Small intestine (tissue), 16 donors: ENCODE measurements at places on chromosomes 16 and 17.

DNA sequence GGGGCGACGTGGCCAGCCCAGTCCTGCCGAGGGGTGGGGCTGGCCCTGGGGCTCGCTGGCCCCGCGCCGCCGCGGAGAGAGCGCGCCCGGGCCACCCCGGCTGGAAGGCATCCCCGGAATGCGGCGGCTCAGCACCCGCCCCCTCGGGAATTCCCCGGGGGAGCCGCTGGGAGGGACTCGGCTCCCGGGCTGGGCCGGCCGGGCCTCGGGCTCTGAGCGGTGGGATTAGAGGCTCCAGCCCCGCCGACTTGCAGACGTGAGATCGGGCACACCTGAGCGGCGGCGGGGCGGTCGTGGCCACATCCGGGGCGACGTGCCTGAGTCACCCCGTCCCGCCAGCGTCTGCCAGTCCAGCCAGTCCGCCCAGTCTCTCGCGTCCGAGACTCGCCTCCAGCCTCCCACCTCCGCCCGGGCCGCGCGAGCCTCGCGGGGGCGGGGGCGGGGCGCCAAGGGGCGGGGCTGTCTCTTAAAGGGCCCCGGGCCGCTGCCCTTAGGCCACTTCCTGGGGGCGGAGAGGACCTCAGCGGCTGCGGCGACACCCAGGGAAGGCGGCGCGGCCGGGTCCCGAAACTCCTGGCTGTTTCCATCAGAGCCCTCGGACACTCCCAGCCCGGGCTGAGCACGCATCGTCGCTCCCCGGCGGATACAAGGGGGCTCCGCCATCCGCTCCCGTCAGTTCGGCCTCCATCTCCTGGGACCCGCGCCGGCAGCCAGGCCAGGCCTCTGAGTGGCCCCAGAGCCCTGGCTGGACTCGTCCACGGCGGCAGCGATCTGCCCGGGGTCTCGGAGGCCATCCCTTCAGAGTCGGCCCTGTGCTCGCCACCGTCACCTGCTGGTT, at the start of gene KCTD11:
Gene KCTD11, plus strand, starts transcription at position 498 of the 838 bp plus-strand sequence.
- DNase-seq: peak; percentile 90

GRCh38 chr16:57613514-57613913, 14.9 kb upstream of the ADGRG1 start:
- no peak for DNase-seq

DNA sequence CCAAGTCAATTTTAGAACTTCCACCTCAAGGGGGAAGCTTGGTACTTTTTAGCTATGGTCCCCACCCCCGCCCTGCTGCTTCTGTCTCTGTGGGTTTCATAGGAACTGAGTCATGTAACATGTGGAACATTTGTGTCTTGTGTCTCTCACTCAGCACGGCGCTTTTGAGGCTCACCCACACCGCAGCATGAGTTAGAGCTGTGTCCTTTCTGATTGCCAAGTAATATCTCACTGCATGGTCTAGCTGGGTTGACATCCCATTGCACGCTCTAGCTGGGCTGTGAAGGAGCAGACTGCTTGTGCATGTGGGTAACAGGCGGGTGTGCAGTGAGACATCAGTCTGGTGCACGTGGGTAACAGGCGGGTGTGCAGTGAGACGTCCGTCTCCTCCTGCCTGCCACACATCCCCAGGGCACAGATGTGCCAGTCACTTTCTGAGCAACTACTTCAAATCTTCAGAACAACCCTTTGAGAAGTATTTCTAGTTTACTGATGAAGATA, 26.4 kb upstream of the SLC7A5 start:
- DNase-seq: peak; percentile 57

DNA sequence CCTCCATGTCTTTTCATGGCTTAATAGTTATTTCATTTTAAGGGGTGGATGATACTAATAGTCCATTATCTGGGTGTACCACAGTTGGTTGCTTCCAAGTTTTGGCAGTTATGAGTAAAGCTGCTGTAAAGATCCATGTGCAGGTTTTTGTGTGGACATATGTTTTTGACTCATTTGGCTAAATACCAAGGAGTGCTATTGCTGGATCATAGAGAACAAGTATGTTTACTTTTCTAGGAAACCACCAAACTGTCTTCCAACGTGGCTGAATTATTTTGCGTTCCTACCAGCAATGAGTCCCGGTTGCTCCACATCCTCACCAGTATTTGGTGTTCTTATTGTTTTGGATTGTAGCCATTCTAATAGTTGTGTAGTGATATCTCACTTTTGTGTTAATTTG, 181.9 kb downstream of the SPECC1 start:
- DNase-seq: no peak

DNA sequence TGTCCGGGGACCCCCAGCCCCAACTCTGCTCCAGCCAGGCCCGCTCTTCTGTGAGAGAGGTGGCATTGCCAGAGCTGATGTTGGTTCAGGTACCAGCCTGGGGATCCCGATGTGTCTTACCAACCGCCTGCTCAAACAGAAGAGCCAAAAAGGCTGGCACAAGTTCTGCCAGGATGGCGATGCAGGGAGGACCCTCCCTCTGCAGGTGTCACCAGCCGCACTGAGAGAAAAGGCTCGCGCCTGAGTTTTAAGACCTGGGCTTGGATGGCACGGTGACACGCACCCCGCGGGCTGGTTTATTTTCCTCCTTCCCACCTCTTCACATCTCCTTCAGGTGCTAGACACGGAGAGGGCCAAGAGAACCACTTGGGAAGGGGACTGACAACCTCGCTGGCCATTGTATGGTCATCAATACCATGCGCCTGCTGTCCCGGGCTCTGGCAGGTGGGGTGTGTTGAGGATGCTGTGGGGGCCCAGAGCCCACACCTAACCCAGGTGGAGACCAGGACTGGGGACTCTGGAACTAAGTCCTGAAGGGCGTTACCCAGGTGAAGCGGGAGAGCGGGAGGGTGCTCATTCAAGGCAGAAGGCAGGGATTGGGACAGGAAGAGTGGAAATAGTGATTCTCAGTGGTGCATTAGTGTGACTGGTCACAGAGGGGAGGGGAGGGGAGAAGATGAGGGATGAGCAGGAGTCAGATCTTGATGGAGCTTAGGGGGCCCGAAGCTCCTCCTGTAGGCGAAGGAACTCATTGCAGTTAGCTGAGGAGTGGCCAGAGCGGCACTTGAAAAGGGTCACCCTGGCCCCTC, 16.3 kb downstream of the FOXJ1 start:
- DNase-seq: no peak

DNA sequence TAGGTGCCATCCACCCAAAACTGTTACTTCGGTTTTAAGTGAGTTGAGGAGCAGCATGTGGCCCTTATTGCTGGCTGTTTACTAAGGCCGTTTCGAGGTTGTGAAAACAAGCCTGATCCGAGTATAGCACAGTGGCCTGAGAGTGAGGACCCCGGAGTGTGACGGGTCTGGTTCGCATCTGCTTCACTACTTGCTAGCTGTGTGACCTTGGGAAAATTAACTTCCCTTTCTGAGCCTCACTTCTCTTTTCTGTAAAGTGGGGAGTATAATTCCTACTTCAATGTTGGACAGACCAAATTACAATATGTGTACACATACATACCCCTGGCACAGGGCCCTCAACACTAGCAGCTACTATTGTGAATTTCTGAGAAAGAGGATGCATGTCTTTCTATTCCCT, 11.7 kb upstream of the HEATR6 start:
- no peak for DNase-seq

DNA sequence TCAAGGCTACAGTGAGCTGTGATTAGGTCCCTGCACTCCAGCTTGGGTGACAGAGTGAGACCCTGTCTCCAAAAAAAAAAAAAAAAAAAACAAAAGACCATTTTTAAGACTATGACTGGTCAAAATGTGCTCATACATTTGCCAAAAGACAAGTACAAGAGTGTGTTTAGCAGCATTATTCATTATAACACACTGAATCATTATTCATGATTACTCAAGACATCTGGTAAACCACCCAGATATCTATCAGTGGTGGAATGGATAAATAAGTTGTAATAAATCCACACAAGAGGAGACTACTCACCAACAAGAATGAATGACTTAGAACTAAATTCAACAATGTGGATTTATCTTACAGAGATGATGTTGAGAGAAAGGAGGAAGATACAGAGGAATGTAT, 716.3 kb downstream of the MAF start:
- no peak for DNase-seq

- DNase-seq: no peak
Measured at GRCh38 chr16:67407788-67408452, 8.4 kb downstream of the ZDHHC1 start.

GRCh38 chr16:2720719-2721633, 952 bp upstream of the PRSS27 start:
- DNase-seq: peak; percentile 88

DNA sequence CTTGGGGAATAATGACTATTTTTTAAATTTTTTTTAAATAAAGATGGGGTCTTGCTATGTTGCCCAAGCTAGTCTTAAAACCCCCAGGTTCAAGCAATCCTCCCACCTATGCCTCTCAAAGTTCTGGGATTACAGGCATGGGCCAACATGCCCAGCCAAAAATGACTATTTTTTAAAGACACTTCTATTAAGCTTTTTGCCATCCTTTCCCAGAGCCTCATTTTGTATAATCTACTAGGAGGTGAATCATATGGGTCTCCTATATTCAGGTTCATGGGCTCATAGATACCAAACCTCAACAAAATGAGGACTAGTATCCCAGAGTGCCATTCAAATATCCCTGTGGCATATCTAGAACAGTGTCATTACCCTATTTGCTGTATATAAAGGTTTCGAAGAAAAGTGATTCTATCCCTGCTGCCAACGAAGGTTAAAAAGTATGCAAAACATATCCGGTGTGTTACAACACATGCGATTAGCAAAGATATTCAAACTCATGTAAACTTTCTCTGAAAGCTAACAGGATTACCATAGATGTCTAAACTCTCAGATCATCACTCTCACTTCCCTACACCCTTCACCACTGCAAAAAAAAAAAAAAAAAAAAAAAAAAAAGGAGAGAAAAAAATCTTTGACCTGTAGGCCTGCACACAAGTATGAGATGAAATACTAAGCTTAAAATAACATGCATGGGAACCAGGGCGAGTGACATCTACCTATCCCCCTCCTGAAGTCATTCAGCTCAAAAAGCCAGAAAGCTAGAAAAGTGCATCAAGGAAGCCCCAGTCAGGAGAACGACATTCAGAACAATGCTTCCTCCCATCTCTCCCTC, 23.5 kb downstream of the XPO6 start:
- DNase-seq: no peak
